ENCODE measurements at places on chromosomes 1 and 21.

- no peak for DNase-seq
These were observed 10.5 kb downstream of the C1orf115 start for GRCh38 chr1:220700556-220701179.

- no peak for DNase-seq
These were observed 4.2 kb downstream of the NECTIN4 start for GRCh38 chr1:161085165-161085564.

GRCh38 chr1:94105957-94106529 is 14.9 kb downstream of the ABCA4 start:
- DNase-seq: no peak

GRCh38 chr1:169529068-169529642 is 43.4 kb upstream of the SLC19A2 start:
- no peak for DNase-seq

- DNase-seq: no peak
These were observed 5.4 kb downstream of the CD2 start for GRCh38 chr1:116759636-116760035.

- no peak for DNase-seq
These were observed 284.5 kb upstream of the ADGRL4 start for GRCh38 chr1:79290927-79291474.

DNA sequence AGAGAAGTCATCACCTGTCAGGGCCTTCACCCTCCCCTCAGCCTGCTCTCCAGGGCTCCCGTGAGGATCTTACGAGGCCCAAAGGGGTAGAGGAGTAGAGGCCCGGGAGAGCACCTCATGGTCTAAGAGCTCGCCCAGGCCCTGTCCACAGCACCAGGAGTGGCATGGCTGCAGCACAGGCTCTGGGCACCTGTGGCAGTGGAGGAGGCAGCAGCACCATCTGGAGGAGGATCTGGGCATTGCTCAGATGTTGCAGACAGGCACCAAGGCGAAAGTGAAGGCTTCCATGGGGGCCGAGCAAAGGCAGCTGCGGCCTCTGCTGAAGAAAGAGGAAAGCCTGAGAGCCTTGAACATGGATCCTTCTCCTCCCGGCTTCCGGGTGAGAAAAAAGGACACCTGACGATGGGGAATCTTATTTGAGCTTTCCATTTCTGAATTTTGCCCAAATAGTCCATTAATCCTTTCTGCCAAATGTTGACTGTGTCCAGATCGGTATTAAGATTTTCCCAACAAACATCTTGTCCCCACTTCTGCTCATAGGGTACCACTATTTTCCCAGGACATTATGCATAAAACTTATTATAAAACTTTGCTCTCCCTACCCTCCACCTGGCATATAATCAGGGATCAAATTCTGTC is 604.7 kb downstream of the PTPRC start:
- no peak for DNase-seq

DNA sequence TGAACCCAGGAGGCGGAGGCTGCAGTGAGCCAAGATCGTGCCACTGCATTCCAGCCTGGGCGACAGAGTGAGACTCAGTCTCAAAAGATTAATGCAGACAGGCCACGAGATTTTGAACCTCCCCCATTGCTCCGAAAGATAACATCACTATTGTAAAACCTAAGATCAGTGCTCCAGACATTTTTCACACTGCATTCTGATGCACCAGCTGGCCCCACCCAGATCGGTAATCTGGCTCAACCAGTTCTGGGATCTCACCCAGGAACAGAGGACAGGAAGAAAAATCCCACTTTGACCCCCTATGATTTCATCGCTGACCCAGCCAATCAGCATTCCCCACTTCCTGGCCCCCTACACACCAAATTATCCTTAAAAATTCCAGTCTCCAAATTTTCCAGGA is 10.7 kb upstream of the CSRP1 start:
- no peak for DNase-seq

DNA sequence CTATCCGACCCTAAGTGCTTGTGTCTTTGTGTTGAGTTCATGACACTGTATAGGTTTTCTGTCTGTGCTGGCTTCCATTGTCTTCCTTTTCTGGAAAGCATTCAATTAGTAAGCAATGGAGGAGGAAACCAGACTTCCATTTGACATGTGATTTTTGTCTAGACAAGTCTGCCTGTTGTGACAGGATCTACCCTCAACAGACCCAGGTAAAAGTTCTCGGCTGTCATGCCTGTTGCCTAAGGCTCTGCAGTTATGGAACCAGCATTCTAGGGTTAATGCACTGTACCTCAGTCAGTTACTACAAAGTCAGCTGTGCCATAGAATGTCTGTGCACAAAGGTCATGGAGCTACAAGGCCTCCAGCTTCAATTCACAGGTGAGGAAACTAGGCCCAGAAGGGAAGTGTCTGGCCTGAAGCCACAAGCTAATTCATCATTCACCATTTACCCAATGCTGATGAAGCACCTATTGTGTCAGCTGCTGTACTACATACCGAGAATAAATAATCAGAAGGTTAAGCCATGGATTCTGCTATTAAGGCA is 72.3 kb downstream of the PLPP3 start:
- no peak for DNase-seq

DNA sequence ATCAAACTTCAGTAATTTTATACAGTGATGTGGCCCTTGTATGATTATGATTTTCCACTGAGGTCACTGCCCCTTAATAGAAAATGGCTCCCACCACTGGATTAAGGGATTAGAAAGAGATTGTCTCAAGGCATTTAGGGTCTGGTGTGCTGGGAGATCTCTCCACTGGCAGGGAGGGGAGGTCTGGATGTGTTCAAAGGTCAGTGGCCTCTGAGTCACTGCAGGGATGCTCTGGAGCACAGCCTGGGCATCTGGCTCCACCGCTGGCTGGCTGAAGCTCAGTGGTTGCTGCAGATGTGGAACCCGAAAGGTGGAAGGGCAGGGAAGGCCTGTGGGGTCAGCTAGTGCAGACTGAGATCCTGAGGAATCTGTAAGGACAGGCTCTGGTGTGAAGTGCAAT is 18.3 kb upstream of the CHI3L1 start:
- no peak for DNase-seq

GRCh38 chr1:61654067-61654466 is 70.9 kb downstream of the TM2D1 start:
- no peak for DNase-seq

DNA sequence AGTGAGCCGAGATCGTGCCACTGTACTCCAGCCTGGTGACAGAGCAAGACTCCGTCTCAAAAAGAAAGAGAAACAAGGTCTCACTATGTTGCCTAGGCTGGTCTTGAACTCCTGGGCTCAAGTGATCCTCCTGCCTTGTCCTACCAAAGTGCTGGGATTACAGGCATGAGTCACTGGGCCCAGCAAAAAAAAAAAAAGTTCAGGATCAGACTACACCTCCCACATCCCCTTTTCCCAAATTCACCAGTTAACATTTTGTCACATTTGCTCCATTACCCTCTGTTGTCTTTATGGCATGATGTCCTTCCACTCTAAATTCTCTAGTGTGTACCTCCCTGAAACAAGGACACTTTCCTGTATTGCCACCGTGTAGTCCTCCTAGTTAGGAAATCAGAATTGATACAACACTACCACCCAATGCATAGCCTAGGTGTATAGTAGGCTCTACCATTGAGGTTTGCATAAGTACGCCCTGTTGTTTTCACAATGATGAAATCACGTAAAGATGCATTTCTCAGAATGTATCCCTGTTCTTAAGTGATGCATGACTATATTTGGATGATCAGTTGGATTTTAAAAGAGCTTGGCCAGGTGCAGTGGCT is 10.7 kb downstream of the SPEN start:
- no peak for DNase-seq

- DNase-seq: no peak
These were observed 34.4 kb downstream of the MAP3K21 start for GRCh38 chr1:233361876-233362275.

- DNase-seq: no peak
These were observed 20.6 kb upstream of the GRHL3 start for GRCh38 chr1:24298606-24299005.

DNA sequence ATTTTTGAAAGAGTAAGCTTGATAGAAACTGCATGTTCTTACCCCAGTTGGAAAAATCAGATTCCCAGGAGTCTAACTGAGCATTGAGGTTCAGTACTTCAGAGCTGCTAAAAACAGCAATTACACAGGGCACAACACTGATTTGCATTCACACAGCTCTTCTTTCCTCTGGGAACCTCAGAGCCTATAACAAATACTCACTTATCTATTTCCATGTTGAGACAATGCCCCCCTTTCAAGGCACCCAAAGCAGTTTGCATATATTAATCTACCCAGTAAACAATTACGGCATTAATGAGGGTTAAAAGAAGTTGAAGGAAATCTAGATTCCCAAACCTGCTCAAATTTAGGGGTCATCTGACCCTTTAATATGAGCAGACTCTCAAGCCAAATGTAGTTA is 126.9 kb upstream of the SLC35F3 start:
- no peak for DNase-seq

DNA sequence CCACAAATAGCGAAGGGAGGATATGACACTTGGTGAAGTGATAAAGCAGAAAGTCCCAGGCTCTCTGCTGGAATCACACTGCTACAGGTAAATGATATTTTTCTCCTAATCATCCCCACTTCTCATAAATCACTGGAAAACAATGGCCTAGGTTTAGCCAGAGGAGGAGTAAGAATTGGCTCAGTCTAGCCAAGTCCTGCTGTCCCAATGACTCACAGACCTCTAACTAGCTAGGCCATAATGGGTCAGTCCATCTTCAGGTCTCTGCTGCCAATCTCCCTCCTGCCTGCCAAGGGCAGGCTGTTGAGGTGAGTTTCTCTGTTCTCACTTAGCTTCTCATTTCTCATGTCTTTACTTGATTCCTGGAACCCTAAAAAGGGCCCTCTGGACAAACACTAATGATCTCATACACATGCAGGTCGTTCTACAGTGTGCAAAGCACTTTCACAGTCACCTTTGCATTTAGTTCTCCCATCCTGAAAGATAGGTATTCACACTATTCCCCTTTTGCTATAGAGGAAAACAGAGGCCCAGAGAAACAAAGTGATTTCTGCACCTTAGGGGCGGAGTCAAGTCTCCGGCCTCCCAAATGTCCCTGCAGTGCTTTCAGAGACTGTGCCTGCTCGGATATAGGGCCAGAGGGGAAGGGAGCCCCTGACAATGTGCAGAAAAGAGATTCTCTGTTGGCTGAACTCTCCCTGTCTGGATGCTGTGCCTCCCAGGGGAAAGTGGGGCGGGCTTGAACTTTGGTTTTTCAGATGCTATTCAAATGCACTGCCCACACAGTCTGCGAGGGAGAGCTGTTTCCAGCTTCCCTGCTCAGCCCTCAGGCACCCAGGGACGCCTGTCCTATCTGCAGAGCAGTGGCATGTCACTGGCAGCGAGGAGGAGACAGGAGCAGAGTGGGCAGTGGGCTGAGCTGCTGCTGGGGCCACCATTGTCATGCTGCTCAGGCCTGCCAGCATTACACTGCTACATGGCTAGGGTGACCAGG is 3.9 kb upstream of the CDK18 start:
- no peak for DNase-seq

GRCh38 chr21:31941694-31942093 is 68.9 kb downstream of the HUNK start:
- no peak for DNase-seq

- no peak for DNase-seq
These were observed 23.2 kb upstream of the CNIH3 start for GRCh38 chr1:224592636-224593582.

DNA sequence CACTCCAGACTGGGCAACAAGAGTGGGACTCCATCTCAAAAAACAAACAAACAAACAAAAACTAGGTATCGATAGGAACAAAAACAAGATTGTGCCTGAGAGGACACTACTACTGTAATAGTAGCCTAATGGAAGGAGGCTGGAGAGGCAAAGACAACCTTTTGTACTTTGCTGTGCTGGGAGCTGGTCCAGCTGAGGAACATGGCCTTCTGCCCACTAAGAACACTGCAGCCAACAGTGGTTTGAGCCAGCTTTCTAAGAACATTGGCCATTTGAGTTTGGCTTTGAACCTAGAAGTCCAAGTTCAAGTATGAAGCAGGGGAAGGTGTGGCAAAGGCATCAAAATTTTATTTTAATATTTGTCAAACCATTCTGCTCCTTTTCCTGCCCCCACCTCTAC is 22.7 kb upstream of the RGS8 start:
- DNase-seq: no peak

DNA sequence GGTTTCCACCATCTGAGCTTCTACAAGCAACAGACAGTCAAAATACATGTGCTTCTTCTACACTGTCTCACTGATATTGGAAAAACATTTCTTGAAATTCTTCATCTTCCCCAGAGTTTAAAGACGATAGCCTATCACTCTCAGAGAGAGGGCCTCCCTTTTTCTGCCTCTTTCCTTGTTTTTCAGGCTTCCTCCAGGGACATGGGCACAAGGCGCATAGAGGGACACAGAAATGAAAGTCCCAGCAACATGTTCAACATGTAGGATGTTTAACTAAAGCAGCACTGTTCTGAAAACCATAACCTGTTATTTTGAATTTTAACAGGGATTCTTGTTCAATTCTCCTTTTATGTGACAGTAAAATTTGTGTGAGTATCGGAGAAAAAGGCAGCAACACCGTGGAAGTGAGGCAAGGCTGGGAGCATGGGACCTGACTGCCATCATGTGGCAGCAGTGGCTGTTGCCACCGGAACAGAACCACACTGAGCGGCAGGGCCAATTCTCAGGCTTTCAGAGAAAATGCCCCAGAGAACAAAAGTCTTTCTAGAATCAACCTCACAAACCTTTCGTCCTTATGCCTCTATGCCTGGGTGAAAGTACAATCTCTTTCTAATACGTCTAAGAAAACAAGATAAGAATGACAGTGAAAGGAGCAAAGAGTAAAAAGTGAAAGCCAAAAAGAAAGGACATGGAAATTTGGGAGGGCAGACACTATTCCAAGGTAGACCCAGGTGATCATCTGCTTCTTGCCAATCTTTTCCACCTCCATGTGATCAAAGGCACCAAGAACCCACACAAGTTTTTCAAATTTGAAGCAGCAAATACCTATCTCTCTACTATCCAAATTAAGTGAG is 54.5 kb downstream of the PCNX2 start:
- DNase-seq: no peak

- DNase-seq: no peak
These were observed 7.9 kb downstream of the RHEX start for GRCh38 chr1:206060844-206061243.

- DNase-seq: no peak
These were observed 105.8 kb upstream of the RALGPS2 start for GRCh38 chr1:178619042-178619927.

GRCh38 chr1:32861904-32862695 is 8.6 kb downstream of the FNDC5 start:
- no peak for DNase-seq

GRCh38 chr1:76725864-76726619 is 141.2 kb upstream of the ST6GALNAC5 start:
- DNase-seq: no peak

GRCh38 chr1:18556364-18556763 is 74.3 kb upstream of the PAX7 start:
- DNase-seq: no peak

DNA sequence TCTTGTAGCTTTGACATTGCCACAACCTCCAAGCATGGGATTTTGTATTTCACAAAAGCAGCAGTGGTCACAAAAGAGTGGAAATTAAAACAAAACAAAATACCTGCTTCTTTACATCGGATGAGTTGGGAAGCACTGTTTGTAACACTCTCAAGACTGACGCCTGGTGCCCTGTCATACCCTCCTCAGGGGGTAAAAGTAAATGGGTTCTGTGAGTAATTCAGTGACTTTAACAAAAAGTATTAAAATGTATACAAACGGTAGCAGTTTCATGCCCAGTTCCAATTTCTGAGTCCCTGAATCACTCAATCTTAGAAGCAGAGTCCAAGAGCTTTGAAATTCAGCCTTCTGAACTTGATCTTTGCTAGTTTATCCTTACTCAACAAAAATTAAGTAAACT is 152.5 kb downstream of the TIAM1 start:
- no peak for DNase-seq

All from omental fat pad (tissue), 4 donors.